ENCODE measurements at places on chromosomes 12 and 14. TPM values are rescaled to one million over a fixed set of nuclear protein-coding genes. Genes with fewer than 3 reads are reported as not detected.

Gene NGB
- not detected for total RNA-seq

Gene GPR84
- total RNA-seq = not detected

Gene MYF6
- total RNA-seq = 0.45 TPM

Gene BEGAIN
- 1.3 TPM for total RNA-seq

Gene SLCO1B1
- total RNA-seq = not detected

Gene AICDA
- total RNA-seq = not detected

Gene SAMD4A
- total RNA-seq = 14.4 TPM

Gene TCTN2
- 12.6 TPM for total RNA-seq

Gene GPD1
- total RNA-seq = under 0.01 TPM

Gene PIWIL1
- not detected for total RNA-seq

Gene PTPRR
- total RNA-seq = not detected

Gene SIX6
- not detected for total RNA-seq

All from bronchus fibroblast of lung (primary cell).